T-cell (primary cell): ENCODE measurements at places on chromosomes 7 and 10.

- no peaks in the 10 kb centered on the region for H3K36me3 ChIP-seq
- no peaks in the 10 kb centered on the region for H3K4me1 ChIP-seq
- DNase-seq: no peak
- no peak overlapping the region for H3K27ac ChIP-seq
Measured at GRCh38 chr10:6704896-6705295, 124.8 kb upstream of the PRKCQ start.

GRCh38 chr7:12549106-12549505, 21.4 kb upstream of the SCIN start:
- no peak for DNase-seq
- no peak overlapping the region for H3K4me3 ChIP-seq
- no peaks in the 10 kb centered on the region for H3K4me1 ChIP-seq
- H3K27ac ChIP-seq: no peak overlapping the region

DNA sequence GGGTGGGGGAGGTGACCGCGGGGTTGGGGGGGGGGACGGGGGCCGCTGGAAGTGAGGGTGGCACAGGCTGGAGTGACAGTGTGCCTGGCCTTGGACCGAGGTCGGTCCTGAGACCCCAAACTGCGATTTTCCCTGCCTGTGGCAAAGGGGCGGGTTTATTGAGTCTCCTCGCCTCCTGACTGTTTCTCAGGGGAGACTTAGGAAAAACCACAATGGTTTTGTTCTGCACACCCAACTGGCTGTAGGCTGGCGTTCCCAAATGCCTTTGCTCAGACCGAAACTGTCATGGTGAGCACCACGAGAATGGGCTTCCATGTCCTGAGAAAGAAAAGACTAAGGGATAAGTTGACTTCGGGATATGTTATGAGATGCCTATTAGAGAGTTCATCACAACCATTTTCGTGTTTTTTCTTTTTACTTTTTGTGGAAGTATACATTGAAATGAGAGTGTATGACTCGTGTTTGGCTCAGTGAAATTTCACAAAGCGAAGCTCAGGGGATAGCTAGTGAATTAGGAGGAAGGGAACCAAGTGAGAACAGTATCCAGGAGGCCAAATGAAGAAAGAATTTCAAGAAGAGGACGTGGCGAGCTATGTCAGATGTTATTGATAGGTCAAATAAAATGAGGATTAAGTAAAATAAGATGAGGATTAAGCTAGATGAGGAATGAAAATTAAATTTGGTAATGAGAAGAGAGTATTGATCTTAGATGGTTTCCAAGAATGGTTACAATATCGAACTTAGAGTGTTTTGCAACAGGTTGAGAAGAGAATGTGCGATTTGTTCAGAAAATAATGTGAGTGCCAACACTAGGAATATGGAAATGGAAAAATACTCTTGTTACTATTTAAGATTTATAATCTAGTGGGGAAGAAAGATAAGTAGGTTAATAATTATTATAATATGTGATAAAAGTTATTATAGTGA, 918 bp downstream of the NET1 start:
- peaks cover 5% of the 10 kb centered on the region for H3K36me3 ChIP-seq
- peaks cover 6% of the 10 kb centered on the region for H3K27me3 ChIP-seq
- no peak overlapping the region for H3K27ac ChIP-seq
- DNase-seq: no peak
- peaks cover 3% of the 10 kb centered on the region for H3K4me1 ChIP-seq

DNA sequence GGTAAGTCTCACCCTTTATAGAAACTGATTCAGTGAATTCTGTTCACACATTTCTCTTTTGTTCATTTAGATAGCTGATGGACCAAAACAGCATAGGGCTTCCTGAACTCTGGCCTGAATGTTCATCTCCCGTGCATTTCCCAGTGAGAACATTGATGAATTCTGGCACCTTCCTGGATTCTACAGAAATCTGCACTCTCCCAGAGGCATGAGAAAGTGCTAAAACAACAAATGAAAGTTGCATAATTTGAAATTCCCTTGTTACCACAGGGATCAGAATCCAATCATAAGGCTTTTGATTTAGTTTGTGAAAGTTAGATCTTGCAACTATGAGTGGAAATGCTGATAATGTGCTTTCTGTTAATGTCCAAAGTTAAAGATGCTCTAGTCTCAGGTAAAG, 29.7 kb upstream of the SCIN start:
- H3K27ac ChIP-seq: no peak overlapping the region
- DNase-seq: no peak
- no peaks in the 10 kb centered on the region for H3K4me1 ChIP-seq

DNA sequence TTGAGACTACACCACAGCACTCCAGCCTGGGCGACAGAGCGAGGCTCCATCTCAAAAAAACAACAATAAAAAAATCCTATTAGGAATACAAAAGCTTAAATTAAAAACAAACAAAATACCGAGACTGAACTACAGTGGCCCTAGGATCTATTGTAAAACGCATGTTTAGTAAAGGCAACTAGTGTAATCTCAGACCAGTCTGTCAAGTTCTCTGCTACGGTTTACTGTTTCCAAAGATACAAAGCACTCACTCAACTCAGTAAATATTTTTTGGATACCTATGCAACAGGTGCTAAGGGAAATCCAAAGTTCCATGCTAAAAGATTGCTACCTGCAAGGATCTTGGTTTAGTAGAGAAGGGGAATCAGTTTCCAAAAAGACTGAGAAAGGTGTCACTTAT, 3.4 kb upstream of the MIOS start:
- H3K4me3 ChIP-seq: no peak overlapping the region
- H3K4me1 ChIP-seq: peaks cover 15% of the 10 kb centered on the region
- H3K27ac ChIP-seq: no peak overlapping the region
- H3K36me3 ChIP-seq: no peaks in the 10 kb centered on the region
- H3K27me3 ChIP-seq: no peaks in the 10 kb centered on the region

DNA sequence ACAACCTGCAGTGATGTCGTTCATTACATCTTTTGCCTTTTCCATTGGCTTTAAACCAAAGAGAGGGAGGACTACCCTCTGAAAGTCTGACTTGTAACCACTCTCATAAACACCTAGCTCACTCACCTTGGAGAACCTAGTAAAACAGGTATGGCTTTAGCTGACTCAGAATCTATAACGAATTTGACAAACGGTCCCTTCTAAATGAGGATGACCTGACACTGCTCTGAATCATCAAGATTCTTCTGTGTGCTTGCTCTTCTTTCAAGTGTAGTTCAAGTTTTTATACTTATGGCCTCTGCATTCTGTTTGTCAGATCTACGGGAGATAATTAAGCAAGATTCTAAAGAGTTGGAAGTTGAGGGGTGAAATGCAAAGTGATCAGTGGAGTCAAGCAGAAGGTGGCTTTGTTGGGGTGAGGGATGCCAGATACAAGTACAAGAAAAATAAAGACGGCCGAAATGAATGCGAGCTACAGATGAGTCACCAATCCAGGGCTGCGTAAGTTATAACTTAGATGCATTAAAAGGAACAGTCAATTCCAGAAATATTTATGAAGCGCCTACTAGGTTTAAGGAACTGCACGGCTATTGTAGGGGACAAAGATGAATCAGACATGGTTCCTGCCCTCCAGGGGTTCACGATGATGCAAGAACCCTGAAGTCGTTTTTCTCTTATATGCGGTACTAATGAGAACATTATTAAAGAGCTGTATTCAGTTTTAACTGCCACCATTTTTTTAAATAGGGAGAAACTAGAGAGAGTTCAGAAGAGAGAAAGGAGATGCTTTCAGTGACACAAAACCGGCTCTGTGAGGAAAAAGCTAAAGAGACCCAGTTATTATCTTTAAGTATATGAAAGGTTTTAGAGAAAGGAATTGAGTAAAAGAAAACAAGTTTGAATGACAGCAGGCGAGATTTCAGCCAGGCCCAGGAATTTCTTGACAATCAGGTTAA, 6.5 kb downstream of the HIPK2 start:
- no peaks in the 10 kb centered on the region for H3K36me3 ChIP-seq
- no peak for DNase-seq
- no peaks in the 10 kb centered on the region for H3K27me3 ChIP-seq
- no peak overlapping the region for H3K27ac ChIP-seq
- peaks cover 58% of the 10 kb centered on the region for H3K4me1 ChIP-seq

GRCh38 chr7:92691578-92691977, 101.4 kb upstream of the FAM133B start:
- no peaks in the 10 kb centered on the region for H3K27me3 ChIP-seq
- no peak overlapping the region for H3K27ac ChIP-seq
- DNase-seq: no peak
- H3K4me3 ChIP-seq: no peak overlapping the region
- peaks cover 3% of the 10 kb centered on the region for H3K4me1 ChIP-seq
- H3K36me3 ChIP-seq: no peaks in the 10 kb centered on the region
